NCI-H1092 treated with DMSO at 0.1 percent for 48 hours (cell line): ENCODE measurements at places on chromosomes 13 and 19.

GRCh38 chr13:43171489-43171888 lies 148.1 kb downstream of the DNAJC15 start:
- DNase-seq: no peak

GRCh38 chr13:75694722-75695121 lies 58.6 kb downstream of the LMO7 start:
- DNase-seq: no peak

DNA sequence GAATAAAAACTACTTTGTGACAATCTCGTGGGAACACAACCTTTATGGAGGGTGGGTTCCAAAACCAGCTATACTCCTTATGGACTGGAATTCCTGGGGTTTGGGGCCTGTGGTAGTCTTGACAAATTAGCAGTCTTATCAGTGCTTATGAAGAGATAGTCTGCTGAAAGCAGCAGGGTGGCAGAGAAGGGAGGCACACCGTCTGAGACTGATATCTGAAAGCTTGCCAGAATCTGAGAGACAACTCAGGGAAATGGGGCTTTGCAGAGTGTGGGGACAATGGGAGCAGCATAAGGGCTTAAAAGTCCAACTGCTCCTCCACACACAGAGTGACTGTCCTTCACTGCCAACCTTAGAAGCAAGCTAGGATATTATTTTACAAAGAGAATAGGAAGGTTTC lies 95.9 kb downstream of the UGGT2 start:
- no peak for DNase-seq

GRCh38 chr19:51571599-51571998 lies 516 bp downstream of the ZNF175 start:
- DNase-seq: no peak

- no peak for DNase-seq
These were observed 393.6 kb downstream of the TDRD3 start for GRCh38 chr13:60790620-60791019.

GRCh38 chr19:1862424-1863327 lies 703 bp downstream of the KLF16 start:
- no peak for DNase-seq

DNA sequence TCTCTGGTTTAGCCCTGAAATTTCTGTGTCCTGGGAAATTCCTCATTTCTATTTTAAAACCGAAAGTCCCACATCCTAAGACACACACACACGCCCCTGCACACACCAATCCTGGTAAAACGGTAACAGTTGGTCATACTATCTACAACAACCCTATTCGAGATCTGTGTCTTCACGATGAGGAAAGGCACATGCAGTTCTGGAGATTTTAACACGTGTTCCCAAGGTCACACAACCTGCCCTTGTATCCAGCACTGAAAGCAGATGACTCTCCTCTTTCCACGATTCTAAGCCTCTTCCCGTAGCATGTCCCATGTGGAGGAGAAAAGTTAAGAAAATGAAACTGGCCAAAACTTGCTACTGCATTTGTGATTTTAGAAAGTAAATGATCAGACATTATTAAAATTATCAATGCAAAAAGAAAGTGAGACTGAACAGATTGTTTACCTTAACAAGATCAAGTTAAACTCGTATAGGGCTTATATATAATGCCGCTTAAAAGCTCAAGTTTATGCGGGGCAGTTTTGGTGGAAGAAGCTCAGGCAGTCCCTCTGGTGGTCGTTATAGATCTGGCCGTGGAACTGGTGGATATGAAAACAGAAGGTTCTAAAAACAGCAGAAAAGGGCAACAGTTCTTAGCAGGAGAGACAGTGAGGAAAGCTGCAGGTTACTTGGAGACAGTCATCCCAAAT lies 32.7 kb downstream of the VSTM1 start:
- no peak for DNase-seq

DNA sequence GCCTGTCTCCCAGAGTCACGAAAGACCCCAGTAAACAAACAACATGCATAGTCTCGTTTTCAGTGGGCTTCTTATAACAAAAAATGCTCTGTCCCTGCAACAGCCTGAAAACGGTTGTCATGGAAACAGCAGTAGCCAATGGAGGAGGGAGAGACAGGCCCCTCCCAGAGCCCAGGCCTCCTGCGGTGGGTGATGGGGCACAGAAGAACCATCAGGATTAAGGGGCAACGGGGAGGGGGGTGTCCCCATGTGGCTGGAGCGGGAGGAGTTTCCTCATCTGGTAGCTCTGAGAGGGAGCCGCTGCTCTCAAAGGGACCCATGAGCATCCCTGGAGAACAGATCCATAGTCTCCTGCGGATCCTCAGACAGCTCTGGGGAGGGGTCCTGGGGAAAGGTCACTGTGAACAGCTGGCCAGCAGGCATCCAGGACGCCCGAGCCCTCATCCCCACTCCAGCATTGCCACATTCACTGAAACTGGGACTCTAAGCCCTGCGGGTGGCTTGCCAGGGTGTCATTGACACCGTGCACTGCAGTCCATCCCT lies 37.5 kb upstream of the PNMA8B start:
- DNase-seq: no peak

- DNase-seq: no peak
These were observed 41.9 kb downstream of the RASA3 start for GRCh38 chr13:114090476-114090875.
